Right renal cortex interstitium (tissue), 3 donors: ENCODE measurements at places on chromosomes 7 and 10. TPM values are rescaled to one million over a fixed set of nuclear protein-coding genes. Genes with fewer than 3 reads are reported as not detected.

The ELOVL3 gene
- 3.2 TPM for polyA plus RNA-seq

The PITX3 gene
- 0.53 TPM for polyA plus RNA-seq

The CHST12 gene
- polyA plus RNA-seq, result 6.8 TPM

The TEX36 gene
- not detected for polyA plus RNA-seq

The OR6B1 gene
- not detected for polyA plus RNA-seq

The CPA1 gene
- 2.5 TPM for polyA plus RNA-seq

The FAM20C gene
- polyA plus RNA-seq, result 75.4 TPM

The NHLRC2 gene
- 19.6 TPM for polyA plus RNA-seq

The FLNC gene
- 10.8 TPM for polyA plus RNA-seq

The CAMK1D gene
- polyA plus RNA-seq, result 10.7 TPM

The BLNK gene
- polyA plus RNA-seq, result 36.7 TPM

The AKR1C1 gene
- 11.2 TPM for polyA plus RNA-seq

The FGL2 gene
- polyA plus RNA-seq, result 92.3 TPM

The NOM1 gene
- polyA plus RNA-seq, result 16.9 TPM

The DNAH11 gene
- polyA plus RNA-seq, result 1.6 TPM

The ZNF786 gene
- 7.8 TPM for polyA plus RNA-seq

The ESYT2 gene
- polyA plus RNA-seq, result 47.1 TPM

The SPAM1 gene
- not detected for polyA plus RNA-seq

The DOCK4 gene
- polyA plus RNA-seq, result 22.7 TPM

The MYPN gene
- 0.10 TPM for polyA plus RNA-seq

The RNF148 gene
- polyA plus RNA-seq, result 0.25 TPM

The HGF gene
- polyA plus RNA-seq, result 3.1 TPM

The MLXIPL gene
- 3.4 TPM for polyA plus RNA-seq

The CPVL gene
- polyA plus RNA-seq, result 70.7 TPM

The STEAP1 gene
- polyA plus RNA-seq, result 14.3 TPM

The ASB15 gene
- 1.1 TPM for polyA plus RNA-seq

The AGMO gene
- polyA plus RNA-seq, result 0.82 TPM

The NPC1L1 gene
- polyA plus RNA-seq, result 3.2 TPM

The TAS2R41 gene
- not detected for polyA plus RNA-seq

The GIMAP7 gene
- 19.2 TPM for polyA plus RNA-seq

The PAPOLB gene
- 0.06 TPM for polyA plus RNA-seq

The OR2A25 gene
- not detected for polyA plus RNA-seq

The ADAM22 gene
- polyA plus RNA-seq, result 13.1 TPM

The ACADSB gene
- polyA plus RNA-seq, result 25.3 TPM

The SLC26A5 gene
- not detected for polyA plus RNA-seq

The NPS gene
- polyA plus RNA-seq, result not detected

The LGI1 gene
- polyA plus RNA-seq, result 4.8 TPM

The SPDYE2 gene
- polyA plus RNA-seq, result 0.58 TPM

The STEAP4 gene
- polyA plus RNA-seq, result 0.11 TPM

The CLCN1 gene
- 0.10 TPM for polyA plus RNA-seq

The P4HA1 gene
- 93.6 TPM for polyA plus RNA-seq

The AKR1C2 gene
- 8.6 TPM for polyA plus RNA-seq

The ST8SIA6 gene
- 1.3 TPM for polyA plus RNA-seq

The TLX1 gene
- 0.07 TPM for polyA plus RNA-seq
